Activated naive CD4-positive, alpha-beta T cell (primary cell): ENCODE measurements at places on chromosomes 6 and 20.

- no peak for DNase-seq
Observed at GRCh38 chr6:53431704-53432103, 83.0 kb upstream of the ELOVL5 start.

GRCh38 chr6:113860181-113860955, 3.2 kb downstream of the MARCKS start:
- DNase-seq, result no peak

DNA sequence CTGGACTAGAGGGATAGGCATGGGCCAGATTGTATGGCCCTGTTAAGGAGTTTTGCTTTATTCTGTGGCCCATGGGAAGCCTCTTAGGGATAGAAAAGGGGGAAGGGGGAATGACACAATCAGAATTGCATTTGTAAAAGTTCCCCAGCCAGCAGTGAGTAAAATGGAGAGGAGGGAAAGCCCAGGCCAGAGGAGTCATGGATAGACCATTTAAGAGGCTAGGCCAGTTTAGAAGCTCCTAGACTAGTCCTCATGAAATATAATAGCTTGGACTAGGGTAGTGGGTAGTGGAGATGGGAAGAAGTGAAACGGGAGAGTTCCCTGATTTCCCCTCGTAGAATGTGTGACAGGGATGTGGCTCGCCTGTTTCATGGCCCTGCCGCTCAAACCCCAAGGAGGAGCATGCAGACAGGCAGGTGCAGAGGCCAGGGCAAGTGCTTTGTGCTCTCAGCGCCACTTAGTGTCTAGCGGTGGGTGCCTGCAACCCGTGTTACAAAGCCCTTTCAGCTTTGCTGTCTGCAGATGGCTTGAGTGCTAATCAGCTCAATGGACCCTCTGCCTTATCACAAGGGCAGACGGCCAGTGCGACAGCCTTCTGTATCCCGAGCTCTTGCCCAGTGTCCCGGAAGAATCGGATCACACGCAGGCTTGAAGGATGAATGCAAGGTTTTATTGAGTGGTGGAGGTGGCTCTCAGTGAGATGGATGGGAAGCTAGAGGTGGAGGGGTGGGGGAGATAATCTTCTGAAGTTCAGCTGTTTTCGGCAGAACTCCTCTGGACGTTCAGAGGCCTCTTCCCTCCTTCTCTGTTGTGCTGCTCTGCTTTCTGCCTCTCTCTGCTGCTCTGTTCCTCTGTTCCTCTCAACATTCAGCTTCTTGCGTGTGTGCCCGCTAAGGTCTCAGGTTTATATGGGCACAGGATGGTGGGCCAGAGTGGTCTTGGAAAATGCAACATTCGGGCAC, 141.1 kb downstream of the CEP57L1 start:
- no peak for DNase-seq

GRCh38 chr6:136751522-136751956, 40.7 kb downstream of the MAP3K5 start:
- no peak for DNase-seq

DNA sequence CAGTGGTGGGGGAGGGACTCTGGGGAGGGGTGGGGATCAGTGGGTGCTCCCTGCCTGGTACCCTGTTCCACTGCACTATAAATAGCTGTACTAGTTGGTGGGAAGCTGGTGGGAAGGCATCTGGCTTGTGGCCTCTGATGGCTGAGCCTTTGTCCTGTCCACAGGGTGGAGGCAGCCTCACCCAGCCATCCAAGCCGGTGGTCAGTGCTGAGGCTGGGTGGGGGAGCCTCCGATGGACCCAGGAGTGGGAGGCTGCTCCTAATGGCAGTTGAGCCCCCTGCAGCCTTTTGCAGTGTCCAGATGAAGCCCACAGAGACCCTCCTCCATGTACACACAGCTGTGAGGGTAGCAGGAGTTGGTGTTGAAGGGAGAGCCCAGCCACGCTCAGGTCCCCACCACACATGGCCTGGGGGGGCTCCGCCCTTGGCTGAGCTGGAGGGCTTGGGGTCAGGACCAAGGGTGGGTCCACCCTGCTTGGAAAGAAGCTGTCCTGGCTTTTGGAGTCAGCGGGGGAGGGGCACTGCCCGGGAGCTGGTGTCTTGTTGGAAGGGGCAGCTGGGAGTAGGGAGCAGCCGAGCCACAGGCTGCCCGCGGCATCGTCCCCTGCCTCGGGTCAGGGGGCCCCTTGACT, 2.5 kb downstream of the PPDPF start:
- DNase-seq, result no peak
